GM13976 (cell line): ENCODE measurements at places on chromosomes 4 and X.

- DNase-seq, result no peak
These were observed 23.9 kb upstream of the MSN start for GRCh38 chrX:65643531-65644052.

DNA sequence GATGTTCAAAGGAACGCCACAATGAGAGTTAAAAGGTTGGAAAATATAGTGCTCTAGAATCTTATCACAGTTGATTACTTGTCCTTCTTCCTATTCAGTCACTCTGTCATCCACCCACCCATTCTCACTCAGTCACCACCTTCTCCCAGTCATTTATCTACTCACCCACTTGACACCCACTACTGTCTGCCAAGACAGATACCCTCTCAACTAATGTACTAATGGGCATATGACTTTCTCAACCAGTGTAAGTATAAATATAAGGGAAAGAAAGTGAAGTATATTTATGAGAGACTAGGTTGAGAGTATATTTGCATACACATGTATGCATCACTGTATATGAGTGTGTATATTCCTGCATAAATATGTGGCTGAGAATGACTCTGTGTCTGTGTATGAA, 20.0 kb downstream of the MID2 start:
- DNase-seq, result no peak

DNA sequence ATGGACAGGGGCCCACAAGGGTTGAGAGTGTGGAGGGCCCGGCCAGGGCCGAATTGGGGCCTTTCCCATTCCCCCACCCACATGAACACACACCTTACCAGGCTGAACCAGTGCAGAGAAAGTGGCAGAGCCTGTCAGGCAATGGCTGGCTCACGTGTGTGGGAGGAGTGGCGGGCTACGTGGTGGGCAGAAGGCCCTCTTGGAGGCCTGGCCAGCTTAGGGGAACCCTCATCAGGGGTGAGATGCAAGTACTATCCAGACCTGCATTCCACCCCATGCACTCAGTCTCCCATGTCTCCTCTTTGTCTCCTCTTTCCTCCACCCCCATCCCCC, 965 bp downstream of the TCEAL4 start:
- DNase-seq, result no peak

DNA sequence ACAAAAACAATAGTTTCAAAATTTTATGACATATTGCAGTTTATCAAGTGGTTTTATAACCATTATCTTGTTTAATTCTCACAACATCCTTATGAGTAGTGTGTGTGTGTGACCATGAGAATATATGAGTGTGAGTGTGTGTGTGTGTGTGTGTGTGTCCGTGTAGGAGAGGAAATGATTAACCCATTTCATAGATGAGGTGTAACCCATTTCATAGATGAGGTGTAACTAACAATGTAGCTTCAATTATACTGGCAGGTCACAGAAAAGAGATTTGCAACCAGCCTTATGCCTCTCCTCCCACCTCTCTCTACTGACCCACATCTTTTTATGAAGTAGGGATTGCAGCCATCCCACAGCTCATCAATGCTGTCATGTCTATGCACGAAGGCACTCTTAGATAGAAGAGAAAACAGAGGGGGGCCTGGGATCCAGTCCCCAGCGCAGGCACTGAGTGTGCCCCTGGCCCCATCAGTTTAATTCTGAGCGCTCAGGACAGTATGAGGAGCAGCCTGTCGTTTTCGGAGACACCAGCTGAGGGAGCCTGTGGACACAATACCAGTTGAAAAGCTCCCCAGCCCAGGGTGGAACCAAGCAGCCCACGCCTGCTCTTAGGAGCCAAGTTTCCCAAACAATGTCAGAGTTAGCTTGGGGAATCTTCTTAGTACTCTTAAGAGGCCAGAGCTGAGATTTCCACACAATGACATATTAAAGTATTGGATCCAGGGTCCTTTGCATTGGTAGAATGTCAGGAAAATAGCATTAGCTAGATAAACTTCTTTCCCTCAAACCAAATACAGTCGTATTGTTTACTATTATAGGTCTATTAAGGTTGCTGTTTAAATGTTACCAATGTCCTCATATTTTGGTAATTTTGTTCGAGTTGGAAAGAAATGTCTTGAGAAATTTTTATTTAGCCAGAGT, 88.6 kb downstream of the PALLD start:
- DNase-seq, result peak; percentile 25

DNA sequence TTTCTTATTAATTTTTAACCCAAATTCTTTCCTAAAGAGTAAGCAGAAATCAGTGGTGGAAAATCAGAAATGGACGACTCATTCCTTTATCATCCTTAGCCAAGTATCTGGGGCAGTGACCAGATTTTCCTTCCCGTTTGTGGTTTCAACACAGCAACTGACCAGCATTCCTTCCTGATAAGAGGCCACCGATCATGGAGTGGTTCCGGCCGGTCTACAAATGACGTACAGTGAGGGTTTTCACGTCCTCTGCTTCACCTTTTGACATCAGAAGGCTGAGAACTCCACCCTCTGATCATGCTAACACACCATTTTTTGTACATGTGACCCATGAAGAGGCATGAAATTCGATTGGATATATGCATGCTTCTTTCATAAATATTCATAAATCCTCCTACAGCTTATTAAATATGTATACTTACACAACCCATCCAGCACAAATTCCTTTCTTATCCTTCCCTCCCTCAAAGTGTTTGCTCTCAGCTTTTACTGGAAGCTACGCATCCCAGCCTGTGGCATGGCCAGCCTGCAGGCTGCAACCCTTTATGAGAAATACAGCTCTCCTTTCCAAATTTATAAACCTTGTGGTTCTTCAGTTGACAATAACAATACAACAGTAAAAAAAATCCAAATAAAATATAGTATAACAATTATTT, 173.0 kb upstream of the CASK start:
- DNase-seq, result no peak

DNA sequence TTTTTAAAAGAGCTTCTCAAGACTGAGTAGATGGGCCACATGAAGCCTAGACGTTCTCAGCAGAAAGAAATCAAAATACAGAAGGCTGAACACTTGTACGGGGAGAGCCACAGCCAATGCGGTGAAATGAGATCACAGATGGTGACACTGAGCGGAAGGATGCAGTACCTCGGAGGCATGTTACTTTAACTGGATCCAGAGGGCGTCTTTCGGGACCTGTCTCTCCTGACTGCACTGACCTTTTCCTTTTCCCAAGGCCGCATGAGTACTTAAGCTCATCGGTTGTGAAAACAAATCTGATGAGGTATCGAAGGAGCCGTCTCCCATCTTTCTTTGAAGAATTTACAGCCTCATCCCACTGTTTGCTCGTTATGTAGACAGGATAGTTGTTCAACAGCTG, 32.6 kb downstream of the BEND4 start:
- DNase-seq, result no peak

DNA sequence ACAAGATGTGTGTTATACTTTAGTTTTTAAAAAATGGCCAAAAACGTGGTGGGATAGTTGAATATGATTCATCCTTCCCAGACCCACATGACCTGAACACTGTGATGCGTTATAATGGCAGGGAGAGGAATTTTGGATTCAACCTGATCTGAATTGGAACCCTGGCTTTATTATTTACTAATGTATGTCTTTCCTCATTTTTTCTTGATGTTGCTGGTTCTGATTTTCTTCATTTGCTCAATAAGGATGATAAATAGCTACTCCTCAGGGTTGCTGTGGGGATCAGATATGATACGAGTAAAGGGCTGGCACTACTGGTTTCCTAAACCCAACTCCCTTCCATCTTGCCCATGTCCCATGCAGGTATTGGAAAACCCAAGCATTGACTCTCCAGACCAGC, 24.2 kb upstream of the ACSL1 start:
- no peak for DNase-seq
